ENCODE measurements at places on chromosomes 7 and 10.

DNA sequence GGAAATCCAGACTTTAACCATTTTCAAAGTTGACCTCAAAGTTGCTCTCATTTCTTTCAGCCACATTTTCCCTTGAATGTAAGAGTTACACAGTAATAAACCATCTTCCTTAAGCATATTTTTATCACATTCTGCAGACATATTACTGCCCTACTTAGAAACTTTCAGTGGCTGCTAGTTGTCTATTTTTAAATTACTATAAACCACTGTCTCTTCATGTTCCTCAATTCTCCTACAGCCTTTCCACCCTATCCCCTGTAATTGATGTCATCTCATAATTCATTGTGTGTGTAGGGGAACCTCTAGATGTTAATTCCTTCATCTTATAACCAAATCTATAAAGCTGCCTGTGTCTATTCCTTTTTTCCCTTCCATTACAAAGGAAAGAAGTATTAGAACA, 78.1 kb upstream of the STRIP2 start:
- no peak for DNase-seq

GRCh38 chr7:129671266-129671665, 59.7 kb downstream of the NRF1 start:
- DNase-seq, result no peak

DNA sequence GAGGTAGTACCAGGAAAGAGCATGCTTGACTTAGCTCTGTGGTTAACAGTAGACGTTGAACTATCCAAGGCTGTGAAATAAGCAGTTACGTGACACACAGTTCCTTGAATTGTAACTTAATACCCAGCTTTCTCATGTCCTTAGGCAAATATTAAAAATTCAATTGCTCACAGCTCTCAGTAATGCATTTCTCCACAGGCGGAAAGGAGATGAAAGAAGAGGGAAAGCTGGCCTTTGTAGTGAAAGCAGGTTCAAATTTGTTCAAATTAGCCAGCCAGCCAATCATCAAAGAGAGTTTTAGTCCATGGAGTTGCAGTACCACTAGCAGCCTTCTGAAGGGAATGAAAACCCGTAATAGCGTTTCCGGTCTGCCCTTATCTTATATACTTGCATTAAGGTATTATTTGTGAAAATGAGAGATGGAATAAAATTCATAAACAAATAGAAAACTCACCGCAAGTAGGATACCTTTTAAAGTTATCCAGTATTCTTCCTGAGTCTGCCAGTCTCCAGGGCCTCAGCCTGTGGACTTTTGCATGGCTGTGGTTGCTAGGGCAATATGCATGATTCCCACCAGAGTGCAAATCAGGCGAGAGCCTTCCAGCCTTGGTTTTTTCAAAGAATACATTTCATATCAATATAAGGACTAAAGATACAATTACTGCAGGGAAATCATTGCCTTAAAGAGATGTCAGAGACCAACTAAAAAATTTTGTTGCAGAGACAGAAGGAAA, 795.5 kb downstream of the TNS3 start:
- DNase-seq, result no peak

GRCh38 chr7:2607122-2607922, 24.5 kb upstream of the TTYH3 start:
- no peak for DNase-seq

GRCh38 chr7:136588216-136588615, 280.2 kb upstream of the CHRM2 start:
- DNase-seq, result no peak

Measured in omental fat pad (tissue), 4 donors.